ENCODE measurements at places on chromosomes 5 and 9.

DNA sequence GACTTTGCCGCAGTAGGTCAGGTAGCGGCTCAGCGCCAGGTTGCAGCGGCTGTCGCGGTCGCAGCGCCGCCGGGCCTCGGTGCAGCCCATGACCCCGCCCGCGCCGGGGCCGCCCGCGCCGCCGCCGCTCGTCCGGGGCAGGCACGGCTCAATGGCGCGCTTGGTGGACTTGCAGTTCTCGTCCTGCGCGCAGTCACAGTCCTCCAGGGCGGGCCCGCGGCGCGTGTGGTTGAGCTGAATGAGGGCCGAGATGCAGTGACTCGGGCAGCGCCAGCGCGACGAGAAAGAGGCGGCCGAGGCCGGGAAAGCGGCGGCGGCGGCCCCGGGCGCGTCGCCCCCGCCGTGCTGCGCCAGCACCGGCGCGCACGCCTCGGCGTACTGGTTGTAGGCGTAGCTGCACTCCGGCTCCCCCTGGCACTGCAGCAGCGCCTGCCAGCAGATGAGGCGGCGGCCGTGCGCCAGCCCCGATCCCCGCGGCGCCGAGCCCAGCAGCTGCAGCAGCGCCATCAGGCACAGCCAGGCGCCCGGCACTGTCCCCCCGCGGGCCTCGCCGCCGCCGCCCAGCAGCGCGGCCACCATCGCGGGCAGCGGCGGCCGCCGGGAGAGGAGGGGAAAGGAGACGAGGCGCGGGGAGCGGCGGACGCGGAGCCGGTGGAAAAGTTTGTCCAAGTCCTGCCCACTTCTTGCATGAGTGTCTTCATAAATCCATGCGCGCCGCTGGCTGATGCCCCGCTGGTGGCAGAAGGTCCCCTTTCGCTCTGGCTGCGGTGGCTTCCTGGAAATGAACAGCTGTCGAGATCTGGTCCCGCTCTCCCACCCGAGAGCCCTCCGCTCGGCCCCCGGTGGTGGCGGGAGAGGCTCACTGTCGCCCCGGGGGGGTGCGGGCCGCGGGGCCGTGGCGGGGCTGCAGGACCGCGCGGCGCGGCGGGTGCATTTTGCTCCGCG lies 833 bp downstream of the GAS1 start:
- DNase-seq: peak; percentile 57

GRCh38 chr5:134551901-134552300 lies 26.4 kb downstream of the JADE2 start:
- no peak for DNase-seq

- no peak for DNase-seq
Observed at GRCh38 chr5:179306191-179307012, 38.9 kb downstream of the ADAMTS2 start.

GRCh38 chr9:86405926-86406325 lies 51.7 kb upstream of the TUT7 start:
- DNase-seq: no peak

DNA sequence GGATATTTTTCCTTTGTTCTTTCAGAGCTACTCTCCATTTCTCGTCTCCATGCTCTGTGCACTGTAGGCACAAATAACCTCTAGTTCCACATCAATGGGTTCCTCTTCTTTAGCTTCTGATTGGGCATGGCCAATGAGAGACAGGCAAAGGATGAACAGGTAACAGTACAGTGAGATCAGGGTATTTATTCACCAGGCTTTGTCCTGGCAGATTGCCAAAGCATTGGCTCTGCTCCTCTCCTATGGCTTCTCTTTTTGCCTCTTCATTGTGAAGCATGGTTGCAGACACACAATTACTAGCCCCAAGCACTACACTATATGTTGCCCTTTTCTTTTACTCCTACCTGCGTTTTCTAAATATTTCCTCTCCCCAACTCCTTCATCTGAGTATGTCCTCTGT lies 215.1 kb upstream of the ARRDC3 start:
- no peak for DNase-seq

DNA sequence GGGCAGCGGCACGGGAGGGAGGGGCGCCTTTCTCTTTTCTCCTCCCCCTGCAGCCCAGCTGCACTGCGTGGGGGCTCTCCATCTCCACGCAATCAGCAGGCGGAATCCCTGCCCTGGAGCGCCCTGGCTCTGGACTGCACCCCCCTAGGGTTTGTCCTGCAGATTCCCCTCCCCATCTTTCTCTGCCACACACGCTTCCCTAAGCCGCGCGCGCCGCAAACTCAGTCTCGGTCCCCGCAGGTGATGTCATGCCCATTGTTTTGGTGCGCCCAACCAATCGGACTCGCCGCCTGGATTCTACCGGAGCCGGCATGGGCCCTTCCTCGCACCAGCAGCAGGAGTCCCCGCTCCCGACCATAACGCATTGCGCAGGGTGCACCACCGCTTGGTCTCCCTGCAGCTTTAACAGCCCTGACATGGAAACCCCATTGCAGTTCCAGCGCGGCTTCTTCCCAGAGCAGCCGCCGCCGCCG lies at the start of gene KCNN2:
Gene KCNN2 (plus strand): TSS at position 347 of the 473 bp plus-strand sequence. CDS start 70 bp downstream, at position 417.
- no peak for DNase-seq

- DNase-seq: no peak
Observed at GRCh38 chr5:62718324-62718723, 139.7 kb downstream of the LRRC70 start.

- no peak for DNase-seq
Observed at GRCh38 chr9:130138171-130138653, 34.0 kb upstream of the NCS1 start.

DNA sequence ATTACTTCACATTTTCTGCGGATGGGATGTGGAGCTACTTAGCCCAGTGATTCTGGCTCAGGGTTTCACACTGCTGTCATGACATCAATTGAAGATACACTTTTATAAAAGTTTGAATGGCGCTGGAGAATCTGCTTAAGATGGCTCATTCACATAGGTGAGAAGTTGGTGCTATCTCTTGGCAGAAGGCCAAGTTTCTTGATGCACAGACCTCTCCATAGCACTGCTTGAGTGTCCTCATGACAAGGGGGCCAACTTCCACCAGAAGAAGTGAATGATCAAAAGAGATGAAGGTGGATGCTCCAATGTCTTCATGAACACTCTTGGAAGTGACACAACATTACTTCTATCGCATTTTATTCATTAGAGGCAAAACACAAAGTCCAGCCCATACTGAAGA lies 403.7 kb upstream of the CCNG1 start:
- no peak for DNase-seq

DNA sequence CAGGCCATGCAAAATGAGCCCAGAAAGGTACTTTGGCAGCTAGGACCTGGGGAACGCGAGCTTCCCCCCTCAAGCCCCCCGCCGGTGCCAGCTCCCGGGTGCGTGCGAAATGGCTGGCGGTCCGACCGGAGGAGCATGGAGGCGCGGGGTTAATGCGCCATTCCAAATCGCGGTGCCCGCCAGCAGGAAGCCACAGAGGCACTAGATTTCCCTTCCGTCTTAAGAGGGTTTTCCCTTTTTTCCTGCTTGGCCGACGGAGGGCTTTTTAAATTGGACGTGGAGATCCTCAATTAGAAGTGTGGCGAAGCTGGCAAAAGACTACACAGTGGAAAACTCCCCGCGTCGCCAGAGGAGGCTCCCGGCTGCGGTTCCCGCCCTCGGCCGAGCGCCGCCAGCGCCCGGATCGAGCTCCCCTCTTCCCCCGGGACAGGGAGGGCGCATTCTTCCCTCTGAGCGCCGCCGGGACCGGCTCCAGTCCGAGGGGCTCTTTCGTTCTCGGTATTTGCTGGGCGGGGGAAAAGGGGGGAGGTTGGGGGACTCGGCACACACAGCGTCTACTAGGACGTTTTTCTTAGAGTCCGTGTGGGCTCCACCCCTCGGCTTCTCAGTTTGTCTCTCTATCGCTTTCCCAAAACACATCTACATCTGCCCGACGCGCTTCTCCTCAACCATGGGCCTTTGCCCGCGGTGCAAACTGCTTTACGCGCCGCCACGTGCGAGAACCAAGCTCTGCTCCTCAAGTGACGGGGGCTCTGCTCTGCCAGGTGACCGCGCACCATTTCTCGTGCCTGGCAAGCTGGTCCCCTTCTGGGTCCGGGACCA lies 3.0 kb downstream of the GDNF start:
- DNase-seq: no peak

GRCh38 chr9:132350861-132351315 lies 3.9 kb downstream of the SETX start:
- no peak for DNase-seq

- DNase-seq: no peak
Observed at GRCh38 chr9:19660019-19660418, 128.8 kb downstream of the SLC24A2 start.

DNA sequence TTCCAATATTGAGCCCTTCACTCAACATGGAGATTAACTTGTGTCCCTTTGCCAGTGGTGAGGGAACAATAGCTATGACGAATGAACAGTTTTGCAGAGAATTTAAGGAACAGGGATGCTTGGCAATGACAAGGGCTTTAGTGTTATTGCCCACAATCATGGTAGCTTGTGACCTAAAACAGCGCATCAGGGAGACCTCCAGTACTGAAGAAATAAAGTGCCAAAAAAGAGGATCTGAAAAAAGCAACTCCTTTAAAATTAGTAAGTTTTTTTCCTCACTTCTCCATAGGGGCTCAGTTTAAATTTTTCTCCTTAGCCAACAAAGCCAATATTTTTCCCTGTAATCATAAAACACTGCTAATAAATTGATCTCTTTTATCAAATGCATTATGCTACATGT lies 41.8 kb upstream of the PAM start:
- DNase-seq: no peak

DNA sequence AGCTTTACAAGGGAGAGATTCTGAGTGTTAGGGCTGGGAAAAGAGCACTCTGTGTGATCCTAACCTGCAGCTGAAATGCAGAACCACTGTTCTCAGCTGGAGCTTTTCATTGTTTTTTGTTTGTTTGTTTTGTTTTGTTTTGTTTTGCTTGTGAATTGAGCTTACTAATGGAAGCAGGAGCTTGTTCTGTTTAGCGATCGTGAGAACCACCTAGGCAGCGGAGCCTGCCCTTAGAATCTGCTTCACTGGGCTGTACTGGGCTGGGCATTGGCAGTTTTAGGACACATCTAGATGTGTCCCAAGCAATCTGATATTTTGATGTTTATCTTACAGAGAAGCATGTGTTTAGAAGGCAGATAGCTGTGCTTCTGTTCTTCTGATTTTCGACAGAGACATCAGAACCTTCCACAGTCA lies 14.3 kb downstream of the SYK start:
- DNase-seq: no peak

DNA sequence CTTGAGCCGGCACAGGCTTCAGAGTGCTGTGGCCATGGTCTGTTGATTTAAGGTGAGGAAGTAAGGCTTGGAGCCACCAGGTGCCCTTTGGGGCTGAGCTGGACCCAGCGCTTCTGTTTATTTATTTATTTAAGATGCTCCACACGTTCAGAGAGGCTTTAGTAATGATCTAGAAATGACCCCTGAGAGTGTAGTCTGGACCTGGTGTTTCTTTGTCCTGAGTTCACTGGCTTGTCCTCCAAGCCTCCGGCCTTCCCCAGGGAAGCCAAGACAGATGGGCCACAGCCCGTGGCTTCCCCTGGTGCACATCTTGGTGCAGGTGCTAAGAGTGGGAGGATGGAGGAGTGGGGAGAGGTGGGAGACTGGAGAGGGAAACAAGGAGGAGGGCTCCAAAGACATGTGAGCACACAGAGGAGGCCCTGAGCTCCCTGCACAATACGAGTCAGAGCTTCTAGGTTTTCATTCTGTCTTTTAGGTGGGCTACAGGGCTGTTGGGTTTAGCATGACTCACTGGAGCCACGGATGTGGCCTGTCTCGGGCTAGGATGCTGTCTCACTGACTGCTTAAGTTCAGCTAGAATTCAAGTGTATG lies 56.9 kb downstream of the AHRR start:
- DNase-seq: no peak

DNA sequence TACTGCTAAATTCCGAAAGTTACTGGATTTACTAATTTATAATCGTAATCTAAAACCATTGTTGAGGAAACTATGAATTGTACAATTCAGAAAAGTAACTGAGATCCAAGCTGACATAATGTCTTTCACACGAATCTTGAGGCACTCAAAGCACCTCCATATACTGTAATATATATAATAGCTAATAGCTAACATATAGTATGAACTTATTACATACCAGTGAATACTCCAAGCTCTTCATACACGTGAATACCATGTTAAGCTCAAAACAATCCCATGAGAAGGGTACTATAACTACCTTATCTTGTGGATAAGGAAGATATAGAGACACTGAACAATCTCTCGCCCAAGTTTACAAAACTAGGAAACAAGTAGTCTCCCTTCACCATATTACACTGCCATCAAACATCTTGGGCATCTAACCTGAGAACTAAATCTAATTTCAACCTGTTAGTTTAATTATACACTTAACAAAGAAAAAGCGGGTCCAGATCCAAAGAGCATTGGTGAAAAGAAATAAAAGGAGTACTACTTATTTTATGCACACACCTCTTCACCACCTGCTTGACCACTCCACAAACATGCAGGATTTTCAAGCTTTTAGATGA lies 1.0 kb downstream of the NUDCD2 start:
- DNase-seq: no peak

GRCh38 chr5:18850216-18850615 lies 1137.8 kb downstream of the CDH18 start:
- no peak for DNase-seq

DNA sequence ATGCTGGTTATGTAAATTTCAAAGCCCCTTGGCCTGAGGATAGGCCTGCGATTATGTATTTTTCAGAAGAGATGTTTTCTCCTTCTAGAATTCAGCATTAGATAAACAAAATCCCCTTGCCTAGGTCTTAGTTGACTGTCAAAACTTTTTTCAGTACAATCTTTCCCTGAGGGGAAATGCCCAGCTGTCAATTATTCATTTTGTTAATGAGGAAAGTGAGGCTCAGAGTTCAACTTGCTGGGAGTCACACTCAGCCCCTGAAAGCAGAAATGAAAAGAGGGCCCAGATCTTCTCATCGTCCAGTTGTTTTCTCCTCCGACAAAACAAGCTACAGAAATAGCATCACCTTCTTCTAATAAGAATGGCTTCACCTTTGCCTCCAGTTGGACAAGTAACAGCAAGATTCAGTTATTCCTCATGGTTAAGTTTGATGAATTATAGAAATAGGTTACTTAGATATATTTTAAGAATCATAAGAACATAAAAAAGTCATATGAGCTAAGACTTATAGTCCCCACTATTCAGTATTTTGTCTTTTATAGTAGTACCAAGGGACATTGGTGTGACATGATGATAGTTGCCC lies 627.1 kb upstream of the WWC1 start:
- DNase-seq: no peak

- DNase-seq: no peak
Observed at GRCh38 chr9:92965061-92965758, 17.9 kb downstream of the FGD3 start.

- no peak for DNase-seq
Observed at GRCh38 chr5:165108809-165109208, 1603.4 kb downstream of the MAT2B start.

DNA sequence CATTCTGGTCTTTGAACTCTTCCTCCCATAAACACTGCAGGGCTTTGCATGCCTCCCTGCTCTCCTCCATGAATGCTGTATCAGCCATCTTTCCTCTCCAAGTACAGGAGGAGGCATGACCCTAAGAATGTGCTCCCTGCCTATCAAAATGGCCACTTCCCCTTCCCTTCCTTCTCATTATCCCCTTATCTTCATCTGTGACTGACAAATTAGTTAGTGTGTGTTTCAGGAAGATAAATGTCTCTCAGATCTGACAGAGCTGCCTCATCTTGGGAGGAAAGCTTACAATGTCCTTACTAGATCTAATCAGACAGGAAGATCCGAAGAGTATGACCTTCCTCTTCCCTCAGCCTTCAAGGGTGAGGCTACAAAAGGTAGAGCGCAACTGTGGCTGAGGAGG lies 46.2 kb downstream of the TLR4 start:
- no peak for DNase-seq

- no peak for DNase-seq
Observed at GRCh38 chr5:179805070-179805528, 1.6 kb downstream of the MGAT4B start.

GRCh38 chr9:28064241-28064815 lies 491.0 kb upstream of the C9orf72 start:
- no peak for DNase-seq
